ENCODE measurements at places on chromosomes 2 and 18. TPM values are rescaled to one million over a fixed set of nuclear protein-coding genes. Genes with fewer than 3 reads are reported as not detected.

HYCC2 gene
- 9.1 TPM for total RNA-seq

TFPI gene
- 437 TPM for total RNA-seq

RND3 gene
- 285 TPM for total RNA-seq

MRPL44 gene
- 25.1 TPM for total RNA-seq

DTNA gene
- 14.7 TPM for total RNA-seq
